ENCODE measurements at places on chromosomes 12 and 14. TPM values are rescaled to one million over a fixed set of nuclear protein-coding genes. Genes with fewer than 3 reads are reported as not detected.

CPSF6 gene
- 148 TPM for total RNA-seq

MAP3K12 gene
- 28.9 TPM for total RNA-seq

HOXC4 gene
- total RNA-seq, result 2.3 TPM

TMEM132C gene
- not detected for total RNA-seq

RAB3IP gene
- 20.2 TPM for total RNA-seq

TMEM63C gene
- total RNA-seq, result 0.21 TPM

PLEKHG7 gene
- total RNA-seq, result not detected

ASCL1 gene
- not detected for total RNA-seq

KCNJ8 gene
- 0.27 TPM for total RNA-seq

CPNE6 gene
- total RNA-seq, result not detected

PAN2 gene
- total RNA-seq, result 38.7 TPM

PDE3A gene
- total RNA-seq, result 4.2 TPM

CATSPERB gene
- not detected for total RNA-seq

TAS2R9 gene
- not detected for total RNA-seq

KRT78 gene
- not detected for total RNA-seq

RPGRIP1 gene
- not detected for total RNA-seq

RFX4 gene
- total RNA-seq, result not detected

KRT81 gene
- 158 TPM for total RNA-seq

ANAPC5 gene
- 135 TPM for total RNA-seq

TDRD9 gene
- total RNA-seq, result not detected

KRT79 gene
- 0.34 TPM for total RNA-seq

KLRC4 gene
- not detected for total RNA-seq

LDHB gene
- 1,090 TPM for total RNA-seq

ABCC9 gene
- total RNA-seq, result 0.13 TPM

GYS2 gene
- not detected for total RNA-seq

EGLN3 gene
- total RNA-seq, result 0.45 TPM

FGF6 gene
- not detected for total RNA-seq

KRT74 gene
- not detected for total RNA-seq

Measured in A375 (cell line).